Suppressor macrophage (primary cell): ENCODE measurements at places on chromosomes 11 and 22.

- DNase-seq, result no peak
These were observed 22.1 kb downstream of the UEVLD start for GRCh38 chr11:18566406-18566805.

GRCh38 chr11:57457643-57458023 is 2.7 kb upstream of the RTN4RL2 start:
- no peak for DNase-seq

GRCh38 chr11:73384872-73385689 is 8.9 kb downstream of the RELT start:
- peak; percentile 95 for DNase-seq

- DNase-seq, result no peak
These were observed 2.5 kb upstream of the EHF start for GRCh38 chr11:34618406-34618805.

DNA sequence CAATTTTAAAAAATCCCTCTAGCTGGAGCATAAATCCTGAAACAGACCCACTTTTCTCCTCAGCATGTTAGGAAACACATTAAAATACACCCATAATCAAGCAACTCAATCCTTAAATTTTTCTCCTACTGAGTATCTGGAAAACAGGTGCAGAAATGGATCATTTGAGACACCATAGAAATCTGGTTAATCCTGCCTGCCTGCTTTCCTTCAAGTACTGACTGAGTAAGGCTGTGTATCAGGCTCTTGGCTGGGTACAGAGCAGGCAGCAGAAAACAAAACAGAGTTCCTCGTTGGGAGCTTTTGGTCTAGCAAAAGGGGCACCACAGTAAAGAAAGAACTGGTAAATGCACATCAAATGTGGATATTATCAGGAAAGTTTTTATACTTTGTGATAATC is 1.9 kb downstream of the KCNQ1OT1 start:
- no peak for DNase-seq
